MCF 10A (cell line): ENCODE measurements at places on chromosomes 3 and 15. TPM values are rescaled to one million over a fixed set of nuclear protein-coding genes. Genes with fewer than 3 reads are reported as not detected.
A peak's percentile ranks its signal among the peaks of the same experiment; 100 is the strongest.

DNA sequence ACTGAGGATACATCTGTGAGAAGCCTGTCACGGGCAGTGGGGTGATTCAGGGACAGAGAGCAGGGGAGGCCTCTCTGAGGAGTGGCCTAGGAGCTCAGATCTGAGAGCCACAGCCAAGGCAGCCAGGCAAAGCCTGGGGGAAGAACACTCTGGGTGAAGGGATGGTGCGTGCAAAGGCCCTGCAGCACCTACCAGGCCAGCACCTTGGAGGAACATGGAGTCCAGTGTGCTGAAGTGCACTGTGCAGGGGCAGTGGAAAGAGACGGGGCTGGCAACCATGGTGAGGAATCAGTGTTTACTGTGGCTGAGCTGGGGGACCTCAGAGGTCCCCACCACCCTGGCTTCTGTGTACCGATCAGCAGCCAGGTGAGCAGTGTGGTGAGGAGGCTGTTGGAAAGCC lies 48.0 kb downstream of the NUP210 start:
- DNase-seq = no peak

Gene MRAS
- total RNA-seq = 5.2 and 7.0 TPM in 2 replicates

Gene XYLB
- total RNA-seq = 4.4 and 6.6 TPM in 2 replicates

Gene DBR1
- total RNA-seq = 12.4 and 13.3 TPM in 2 replicates

- DNase-seq = peak; percentile 87
Measured at GRCh38 chr3:125116311-125117080, 60.7 kb upstream of the HEG1 start.

DNA sequence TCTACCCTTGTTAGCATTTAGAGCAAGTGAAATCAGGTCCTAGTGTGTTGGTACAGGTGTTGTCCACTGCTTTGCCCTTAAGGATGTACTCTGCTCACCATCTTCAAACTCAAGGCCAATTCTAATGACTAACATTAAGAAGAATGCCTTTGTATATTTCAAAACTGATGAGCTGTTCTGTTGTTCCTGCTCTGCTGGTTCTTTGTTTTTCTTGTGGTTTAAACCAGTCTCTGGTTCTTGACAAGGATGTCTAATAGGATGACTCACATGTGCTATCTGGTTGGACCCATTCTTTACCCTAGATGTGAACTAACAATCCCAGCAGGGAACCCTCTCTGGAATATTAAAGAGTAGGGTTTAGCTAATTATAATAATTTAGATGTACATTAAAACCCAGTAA lies 17.3 kb downstream of the ABHD5 start:
- DNase-seq = peak; percentile 95

Gene NOP10
- total RNA-seq = 168 and 187 TPM in 2 replicates

Gene CPLX3
- total RNA-seq = not detected in 2 replicates

DNA sequence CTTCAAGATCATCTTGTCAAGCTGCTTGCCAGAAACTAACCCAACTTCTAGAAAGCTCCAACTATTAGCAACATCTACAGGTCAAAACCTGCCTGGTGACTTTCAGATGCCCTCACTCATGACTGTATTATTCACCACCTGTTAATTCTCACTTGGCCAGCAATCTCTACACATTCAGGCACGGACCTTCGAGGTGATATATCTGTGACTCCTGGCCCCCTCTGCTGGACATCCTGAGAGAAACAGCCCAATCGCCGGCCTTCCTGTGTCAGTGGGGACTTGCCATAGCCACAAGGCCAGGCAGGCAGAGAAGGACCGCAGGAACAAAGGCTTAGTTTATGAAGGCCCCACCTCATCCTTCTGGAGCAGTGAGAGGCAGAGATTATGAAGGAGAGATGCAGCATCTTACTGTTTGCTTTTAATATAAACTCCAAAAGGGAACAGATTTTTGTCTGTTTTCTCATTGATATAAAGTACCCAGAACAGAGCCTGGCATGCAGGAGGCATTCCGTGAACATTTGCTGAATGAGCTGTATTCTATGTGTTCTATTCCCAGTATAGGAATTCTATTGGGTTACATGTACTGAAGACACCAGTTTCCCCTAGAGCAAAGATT lies 24.4 kb upstream of the OCA2 start:
- DNase-seq = peak; percentile 75

Gene LRCH3
- total RNA-seq = 55.3 and 58.8 TPM in 2 replicates

DNA sequence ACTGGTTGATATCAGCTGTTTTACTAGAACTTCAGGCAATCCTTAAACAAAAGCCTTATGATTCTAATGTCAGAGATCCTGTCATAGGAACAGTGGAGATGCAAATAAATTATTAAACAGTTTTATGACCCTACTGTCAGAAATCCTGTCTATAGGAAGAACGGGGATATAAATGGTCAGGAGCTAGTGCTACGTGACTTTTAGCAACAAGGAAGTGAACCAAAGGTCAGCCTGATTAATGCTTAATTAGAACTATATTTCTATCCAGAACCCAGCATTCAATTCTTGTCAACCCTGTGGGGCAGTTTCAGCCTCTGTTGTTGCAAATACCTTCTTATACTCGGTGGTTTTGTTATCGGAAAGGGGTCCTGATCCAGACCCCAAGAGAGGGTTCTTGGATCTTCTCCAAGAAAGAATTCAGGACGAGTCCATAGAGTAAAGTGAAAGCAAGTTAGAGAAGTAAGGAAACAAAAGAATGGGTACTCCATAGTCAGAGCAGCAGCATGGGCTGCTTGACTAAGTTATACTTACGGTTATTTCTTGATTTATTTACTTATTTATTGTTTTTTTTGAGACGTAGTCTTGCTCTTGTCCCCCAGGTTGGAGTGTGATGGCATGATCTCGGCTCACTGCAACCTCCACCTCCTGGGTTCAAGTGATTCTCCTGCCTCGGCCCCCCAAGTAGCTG lies 59.9 kb upstream of the RNU6-1 start:
- DNase-seq = no peak

- DNase-seq = no peak
Measured at GRCh38 chr3:181718987-181719911, 7.5 kb downstream of the SOX2 start.

Gene SENP8
- total RNA-seq = 3.8 and 5.0 TPM in 2 replicates

- DNase-seq = no peak
Measured at GRCh38 chr3:95418251-95418650, 1355.4 kb downstream of the NSUN3 start.

Gene STRA6
- total RNA-seq = not detected in 2 replicates

GRCh38 chr3:195468391-195468776 lies 25.6 kb upstream of the ACAP2 start:
- DNase-seq = no peak

DNA sequence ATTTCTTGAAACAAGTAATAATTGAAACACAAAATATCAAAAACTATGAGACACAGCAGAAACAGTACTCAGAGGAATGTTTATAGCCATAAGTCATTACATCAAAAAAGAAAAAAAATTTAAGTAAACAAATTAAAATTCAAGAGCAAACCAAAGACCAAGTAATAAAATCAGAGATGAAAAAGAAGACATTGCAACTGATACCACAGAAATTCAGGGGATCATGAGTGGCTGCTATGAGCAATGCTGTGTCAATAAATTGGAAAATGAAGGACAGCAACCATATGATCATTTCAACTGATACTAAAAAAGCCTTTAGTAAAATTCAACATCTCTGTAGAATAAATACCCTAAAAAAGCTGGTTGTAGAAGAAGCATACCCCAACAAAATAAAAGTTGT lies 644.1 kb upstream of the BCHE start:
- no peak for DNase-seq

DNA sequence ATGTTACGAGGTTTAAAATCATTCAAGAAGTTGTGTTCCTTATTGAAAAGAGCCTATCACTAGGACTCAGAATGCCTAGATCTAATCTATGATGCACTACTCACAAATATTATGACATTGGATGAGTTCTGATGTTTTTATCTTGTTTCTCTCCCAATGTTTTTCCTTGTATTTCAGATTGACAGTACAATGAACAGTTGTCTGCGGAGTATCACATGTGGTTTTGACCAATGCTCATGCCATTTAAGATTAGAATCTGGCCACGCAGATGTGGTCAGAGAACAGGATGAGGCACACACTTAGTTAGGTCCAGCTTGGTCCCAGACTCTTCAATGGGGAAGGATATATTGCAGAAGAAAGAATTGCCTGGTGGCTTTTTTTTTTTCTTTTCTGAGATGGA lies 25.6 kb upstream of the CCDC50 start:
- DNase-seq = no peak

Gene RABL3
- total RNA-seq = 21.8 and 26.0 TPM in 2 replicates

DNA sequence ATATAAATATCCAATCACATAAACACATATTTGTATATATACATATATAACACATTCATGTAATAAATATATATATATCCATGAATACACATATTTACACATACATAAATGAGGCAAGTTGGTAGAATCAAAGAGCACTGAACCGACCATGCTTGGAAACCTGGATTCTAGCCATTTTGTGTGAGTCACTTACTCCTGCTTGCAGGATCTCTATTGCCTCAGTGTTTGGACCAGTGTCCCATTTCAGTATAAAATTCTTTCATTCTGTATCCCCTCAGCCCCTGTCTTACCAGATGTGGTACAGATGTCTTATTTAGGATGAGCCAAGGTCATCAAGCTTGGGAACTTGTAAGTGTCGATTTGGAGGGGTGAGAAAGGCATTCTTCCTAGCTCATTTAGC lies 391.4 kb upstream of the FRG2C start:
- peak; percentile 41 for DNase-seq

DNA sequence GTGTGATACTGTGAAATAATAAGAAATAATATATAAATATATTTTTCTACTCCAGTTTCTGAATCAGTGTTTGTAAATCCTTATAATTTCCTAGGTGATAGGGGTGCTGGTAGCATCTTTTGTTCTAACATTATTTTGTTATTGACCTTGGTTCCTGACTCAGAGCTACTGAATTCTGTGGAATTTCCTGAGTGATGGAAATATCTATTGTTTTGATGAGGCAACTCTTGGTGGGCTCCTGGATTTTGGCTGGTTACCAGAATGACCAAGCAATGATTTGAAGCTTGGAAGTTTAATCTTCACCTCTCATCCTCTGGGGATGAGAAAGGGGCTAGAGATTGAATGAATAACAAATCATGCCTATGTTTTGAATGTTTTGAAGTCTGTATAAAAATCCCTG lies 377.3 kb downstream of the LPP start:
- DNase-seq = peak; percentile 64
